ENCODE measurements at places on chromosomes 1 and 21. TPM values are rescaled to one million over a fixed set of nuclear protein-coding genes. Genes with fewer than 3 reads are reported as not detected.

The SYCP1 gene
- total RNA-seq, result 0.11 TPM

The KCNN3 gene
- total RNA-seq, result 4.0 TPM

The ZNF124 gene
- total RNA-seq, result 124 TPM

The MPL gene
- 0.93 TPM for total RNA-seq

The ESPN gene
- total RNA-seq, result 27.5 TPM

The MSTO1 gene
- 50.4 TPM for total RNA-seq

The CFAP410 gene
- 25.6 TPM for total RNA-seq

The TRIM67 gene
- total RNA-seq, result 31.0 TPM

The CRYAA gene
- total RNA-seq, result 23.1 TPM

The CRYZL1 gene
- 80.0 TPM for total RNA-seq

The CD5L gene
- total RNA-seq, result not detected

The DPT gene
- total RNA-seq, result 54.1 TPM

The OLIG1 gene
- 0.38 TPM for total RNA-seq

The CELA2A gene
- total RNA-seq, result not detected

The YRDC gene
- total RNA-seq, result 9.7 TPM

The B3GALT6 gene
- 18.1 TPM for total RNA-seq

The HCRTR1 gene
- not detected for total RNA-seq

The RPAP2 gene
- total RNA-seq, result 33.1 TPM

The NR5A2 gene
- total RNA-seq, result 1.9 TPM

The ZSWIM5 gene
- total RNA-seq, result 23.0 TPM

The PAPPA2 gene
- 8.4 TPM for total RNA-seq

The PTPRC gene
- total RNA-seq, result 12.3 TPM

The SYDE2 gene
- total RNA-seq, result 25.1 TPM

The CIART gene
- 5.7 TPM for total RNA-seq

The HSD17B7 gene
- total RNA-seq, result 21.2 TPM

The IRF6 gene
- total RNA-seq, result 7.8 TPM

The TRPM2 gene
- 3.0 TPM for total RNA-seq

The DDX20 gene
- 27.6 TPM for total RNA-seq

Data from camera-type eye (tissue), 1 donor.